Esophagus muscularis mucosa (tissue), 4 donors: ENCODE measurements at places on chromosomes 5 and 9.

GRCh38 chr5:98588215-98588614, 185.2 kb upstream of the RGMB start:
- DNase-seq = no peak

DNA sequence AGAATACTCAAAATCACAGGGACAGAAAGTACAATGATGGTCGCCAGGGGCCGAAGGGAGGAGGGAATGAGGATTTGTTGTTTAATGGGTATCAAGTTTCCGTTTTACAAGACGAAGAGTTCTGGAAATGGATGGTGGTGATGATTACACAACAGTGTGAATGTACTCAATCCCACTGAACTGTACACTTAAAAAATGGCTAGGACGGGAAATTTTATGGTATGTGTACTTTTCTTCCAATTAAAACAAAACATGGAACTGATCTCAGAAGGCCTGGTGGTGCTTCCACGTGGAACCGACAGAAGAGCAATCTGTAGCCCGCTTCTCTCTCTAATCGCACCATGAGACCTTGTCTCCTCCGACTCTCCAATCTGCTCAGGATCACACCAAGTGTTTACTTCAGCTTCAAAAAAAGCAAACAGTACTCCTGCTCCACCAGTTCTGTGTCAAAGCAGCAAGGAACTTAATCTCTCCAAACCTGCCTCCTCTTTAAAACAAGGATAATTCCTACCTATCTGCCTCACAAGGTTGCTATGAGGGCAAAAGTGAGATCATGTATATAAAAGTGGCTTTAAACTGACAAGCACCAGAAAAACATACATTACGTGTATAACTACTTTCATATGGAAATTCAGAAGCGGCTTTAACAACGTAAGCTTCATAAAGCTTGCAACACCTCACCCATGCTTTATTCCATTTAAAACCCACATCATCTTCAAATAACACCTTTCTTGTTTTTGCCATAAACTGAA, 2.1 kb downstream of the ECPAS start:
- no peak for DNase-seq

DNA sequence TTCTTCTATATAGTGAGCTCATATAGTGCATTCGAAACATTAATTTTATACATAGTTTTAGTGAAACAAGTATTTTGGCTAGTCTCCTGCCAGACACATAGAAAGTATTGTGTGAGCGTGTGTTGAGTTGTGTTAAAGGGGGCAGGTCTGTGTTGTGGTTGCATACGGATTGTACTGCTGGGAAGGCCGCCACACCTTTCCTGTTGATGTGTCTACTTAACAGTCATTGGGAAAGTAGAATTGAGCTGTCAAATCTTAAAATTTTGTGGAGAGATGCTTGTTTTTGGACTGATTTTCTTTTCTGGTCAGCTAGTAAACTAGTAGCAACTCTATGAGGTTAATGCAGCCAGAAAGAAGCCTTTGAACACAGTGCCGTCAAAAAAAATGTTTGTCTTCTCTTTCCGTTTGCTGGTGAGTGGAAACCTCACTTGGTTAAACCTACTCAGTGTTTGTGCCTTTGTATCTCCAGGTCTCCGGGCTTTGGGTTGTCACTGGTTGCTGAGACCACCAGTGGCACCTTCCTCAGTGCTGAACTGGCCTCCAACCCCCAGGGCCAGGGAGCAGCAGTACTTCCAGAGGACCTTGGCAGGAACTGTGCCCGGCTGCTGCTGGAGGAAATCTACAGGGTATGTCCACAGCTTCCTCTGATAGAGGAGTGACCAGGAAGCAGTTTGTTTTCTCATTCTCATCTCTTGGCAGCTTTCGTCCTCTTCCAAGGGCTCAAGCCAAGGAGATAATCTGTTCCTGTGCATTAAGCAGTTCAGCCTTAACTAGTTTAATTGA, 51.5 kb downstream of the RCL1 start:
- DNase-seq = no peak

- DNase-seq = no peak
Observed at GRCh38 chr5:121164632-121165031, 687.0 kb upstream of the FTMT start.

- no peak for DNase-seq
Observed at GRCh38 chr9:92726971-92727715, 37.5 kb downstream of the BICD2 start.

- no peak for DNase-seq
Observed at GRCh38 chr5:72170101-72170500, 62.8 kb downstream of the MAP1B start.

- no peak for DNase-seq
Observed at GRCh38 chr5:59282726-59283125, 610.8 kb downstream of the PDE4D start.

DNA sequence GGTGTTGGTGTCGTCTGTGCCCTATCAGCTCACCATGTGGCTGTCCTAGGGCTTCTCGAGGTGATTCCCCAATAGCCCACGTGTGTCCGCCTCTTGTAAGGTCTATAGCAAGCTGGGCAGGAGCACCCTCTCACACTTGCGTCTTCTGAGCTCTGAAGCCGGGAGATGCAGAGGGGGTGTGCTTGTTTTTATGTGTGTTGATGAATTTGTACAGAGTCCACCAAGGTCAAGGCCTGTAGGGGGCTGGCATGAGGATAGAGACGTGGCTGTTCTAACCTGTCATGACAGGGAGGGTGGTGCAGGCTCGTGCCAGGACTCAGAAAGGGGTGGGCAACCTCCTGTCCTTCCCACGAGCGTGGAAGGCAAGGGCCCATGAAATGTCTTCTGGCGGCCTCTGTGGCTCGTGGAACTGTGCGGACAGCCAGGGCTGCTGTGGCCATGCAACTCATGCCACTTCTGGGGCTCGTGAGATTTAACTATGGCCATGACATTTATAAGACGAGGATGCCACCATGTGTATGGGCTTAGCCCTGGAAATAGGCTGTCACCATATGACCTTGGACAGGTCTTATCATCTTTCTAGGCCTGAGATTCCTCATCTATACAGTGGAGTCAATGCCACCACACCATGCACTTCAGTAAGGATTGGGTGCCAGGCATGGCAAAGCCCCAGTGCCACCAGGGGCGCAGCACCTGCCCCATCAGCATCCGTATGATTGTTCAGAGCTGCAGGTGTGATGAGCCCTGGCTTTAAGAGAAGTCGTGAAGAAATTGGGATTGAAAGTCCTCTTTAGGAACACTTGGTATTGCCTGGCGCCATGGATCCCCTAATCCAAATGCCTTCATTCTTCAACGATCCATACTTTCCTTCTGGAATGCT, 2.3 kb upstream of the OLFM1 start:
- DNase-seq = no peak
